ENCODE measurements at places on chromosomes 4 and X.

GRCh38 chrX:51892921-51893745, at the start of gene MAGED1:
Gene MAGED1 (plus strand): TSS chrX:51893623. CDS start chrX:51894305, 682 bp downstream.
- DNase-seq, result peak; percentile 74

GRCh38 chrX:66046612-66047235, 6.8 kb upstream of the VSIG4 start:
- DNase-seq, result peak; percentile 81

- no peak for DNase-seq
These were observed 487.1 kb downstream of the TECRL start for GRCh38 chr4:63922146-63922545.

- peak; percentile 77 for DNase-seq
These were observed 1222.4 kb upstream of the PRKX start for GRCh38 chrX:4935846-4936245.

- no peak for DNase-seq
These were observed 18.3 kb upstream of the HERC3 start for GRCh38 chr4:88573995-88574394.

- DNase-seq, result no peak
These were observed 14.6 kb upstream of the MPP1 start for GRCh38 chrX:154819771-154820341.

DNA sequence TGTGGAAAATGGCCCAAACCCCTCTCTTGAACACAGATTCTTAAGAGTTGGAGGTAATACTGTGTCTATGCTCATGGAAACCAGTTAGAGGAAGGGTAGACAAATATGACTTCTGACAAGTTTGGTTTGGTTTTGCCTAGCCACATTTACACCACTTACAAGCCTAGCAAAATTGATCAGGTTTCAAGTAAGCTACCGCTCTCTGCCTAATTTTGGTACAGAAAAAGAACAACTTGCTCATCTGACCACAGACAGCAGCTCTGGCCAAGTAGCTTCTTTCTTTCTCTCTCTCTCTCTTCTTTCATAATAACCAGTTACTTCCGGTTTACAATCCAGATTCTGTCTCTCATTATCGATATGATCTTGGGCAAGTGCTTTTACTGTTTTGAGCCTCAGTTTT, 260.0 kb downstream of the GLUD2 start:
- DNase-seq, result no peak

- DNase-seq, result no peak
These were observed 139.5 kb downstream of the TBL1X start for GRCh38 chrX:9604111-9604907.

GRCh38 chr4:87251106-87251505, 30.7 kb upstream of the KLHL8 start:
- no peak for DNase-seq

DNA sequence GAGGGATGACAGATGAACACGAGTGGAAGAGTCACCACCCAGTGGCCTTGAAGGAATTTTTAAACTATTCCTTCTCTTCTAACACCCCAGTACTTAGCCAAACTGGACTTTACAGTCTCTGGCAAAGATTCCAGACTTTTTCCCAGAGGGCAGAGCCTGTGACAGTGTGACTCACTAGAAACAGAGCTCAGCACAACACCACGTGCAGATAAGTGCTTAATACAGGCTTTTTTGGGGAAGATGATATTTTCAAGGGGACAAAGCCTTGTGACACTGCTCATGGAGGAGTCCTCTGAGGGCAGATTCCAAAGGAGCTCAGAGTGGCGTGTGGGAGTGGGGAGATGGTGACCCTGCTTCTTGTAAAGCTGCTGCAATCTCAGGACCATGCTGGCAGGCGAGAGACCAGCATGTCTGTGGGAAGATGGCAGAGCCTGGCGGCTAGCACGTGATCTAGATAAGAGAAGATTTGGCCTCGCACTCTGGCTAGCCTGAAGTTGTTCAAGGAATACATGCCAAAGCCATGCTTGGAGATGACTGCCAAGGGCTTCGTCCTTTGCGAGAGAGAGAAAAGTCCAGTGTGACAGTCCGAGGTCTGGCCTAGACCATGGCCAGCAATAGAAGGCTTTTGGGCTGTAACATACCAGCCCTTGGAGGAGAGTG, 2.4 kb downstream of the RAB33A start:
- peak; percentile 67 for DNase-seq

DNA sequence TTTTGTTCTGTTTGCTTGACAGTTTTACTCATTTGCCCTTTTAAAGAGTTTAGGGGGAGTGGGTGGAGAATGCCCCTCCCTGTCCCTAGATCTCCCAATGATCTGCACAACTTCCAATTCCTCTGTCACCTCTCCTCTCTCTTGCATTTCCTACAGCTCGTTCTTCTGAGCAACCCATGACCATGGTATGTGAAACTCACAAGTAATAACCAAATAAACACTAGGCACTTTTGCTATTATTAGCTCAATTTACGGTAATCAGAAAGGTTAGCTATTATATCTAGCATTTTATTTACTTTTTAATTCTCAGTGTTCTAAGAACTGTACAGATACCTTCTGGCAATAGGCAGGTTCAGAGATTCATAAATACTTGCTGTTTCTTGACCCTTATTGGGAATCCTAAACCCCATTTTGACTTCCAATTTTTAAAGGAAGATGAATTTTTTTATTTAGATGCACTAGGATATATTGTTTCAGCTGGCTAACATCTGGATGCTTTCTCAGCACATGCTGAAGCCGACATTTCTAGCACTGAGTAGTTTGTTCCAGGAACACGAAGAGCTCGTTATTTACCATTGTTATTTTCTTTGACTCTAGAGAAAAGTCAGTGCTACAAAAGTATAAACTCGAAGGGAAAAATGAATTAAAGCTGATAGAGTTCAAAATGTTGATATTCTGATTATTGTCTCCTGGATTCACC, 194.7 kb upstream of the TLL1 start:
- DNase-seq, result no peak

DNA sequence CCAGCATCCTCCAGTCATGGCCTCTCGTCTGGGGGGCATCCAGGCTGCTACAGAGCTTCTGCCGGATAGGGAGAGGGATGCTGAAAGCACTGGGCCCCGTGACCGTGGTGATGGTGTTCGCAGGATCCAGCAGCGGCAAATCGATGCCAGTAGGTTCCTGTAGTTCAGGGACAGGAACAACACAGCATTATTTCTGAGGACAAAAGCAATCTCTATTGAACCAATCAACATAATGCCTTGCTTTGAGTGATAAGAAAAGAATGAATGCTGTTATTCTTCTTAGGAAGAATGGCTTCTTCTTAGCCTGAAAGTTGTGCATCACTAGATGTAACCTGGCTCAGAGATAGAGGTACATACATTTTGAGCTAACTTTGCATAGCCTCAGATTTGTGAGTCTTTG, 378.6 kb downstream of the UNC5C start:
- DNase-seq, result no peak

DNA sequence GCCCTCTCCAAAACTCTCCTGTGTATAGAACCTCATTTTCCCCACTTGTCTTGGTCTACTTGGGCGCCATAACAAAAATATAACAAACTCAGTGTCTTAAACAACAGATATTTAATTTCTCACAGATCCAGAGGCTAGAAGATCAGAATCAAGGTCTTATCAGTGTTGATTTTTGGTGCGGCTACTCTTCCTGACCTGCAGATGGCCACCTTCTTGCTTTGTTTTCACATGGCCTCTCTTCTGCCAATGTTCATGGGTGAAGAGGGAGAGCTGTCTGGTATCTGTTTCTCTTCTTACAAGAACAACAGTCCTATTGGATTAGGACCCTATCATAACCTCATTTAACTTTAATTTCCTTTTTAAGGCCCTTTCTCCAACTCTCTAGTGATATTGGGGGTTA, 177.3 kb downstream of the PABPC4L start:
- no peak for DNase-seq

DNA sequence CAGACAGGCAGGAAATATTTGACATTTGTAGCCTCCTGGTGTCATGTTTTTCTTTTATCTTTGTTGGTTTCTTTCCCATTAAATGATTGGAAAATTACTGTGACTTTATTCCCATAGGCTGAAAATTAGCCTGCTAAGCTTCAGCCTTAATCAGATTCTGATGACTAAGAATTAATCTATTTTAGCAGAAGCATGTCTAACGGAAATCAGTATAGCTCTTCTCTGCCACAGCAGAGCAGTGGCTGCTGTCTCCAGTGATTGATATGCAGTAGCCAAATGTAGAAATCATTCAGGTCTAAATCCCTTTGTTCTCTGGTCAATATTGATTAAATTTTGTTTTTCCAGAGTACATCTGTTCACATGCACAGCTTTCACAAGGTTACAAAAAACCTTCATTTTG, 199.3 kb downstream of the GC start:
- no peak for DNase-seq

DNA sequence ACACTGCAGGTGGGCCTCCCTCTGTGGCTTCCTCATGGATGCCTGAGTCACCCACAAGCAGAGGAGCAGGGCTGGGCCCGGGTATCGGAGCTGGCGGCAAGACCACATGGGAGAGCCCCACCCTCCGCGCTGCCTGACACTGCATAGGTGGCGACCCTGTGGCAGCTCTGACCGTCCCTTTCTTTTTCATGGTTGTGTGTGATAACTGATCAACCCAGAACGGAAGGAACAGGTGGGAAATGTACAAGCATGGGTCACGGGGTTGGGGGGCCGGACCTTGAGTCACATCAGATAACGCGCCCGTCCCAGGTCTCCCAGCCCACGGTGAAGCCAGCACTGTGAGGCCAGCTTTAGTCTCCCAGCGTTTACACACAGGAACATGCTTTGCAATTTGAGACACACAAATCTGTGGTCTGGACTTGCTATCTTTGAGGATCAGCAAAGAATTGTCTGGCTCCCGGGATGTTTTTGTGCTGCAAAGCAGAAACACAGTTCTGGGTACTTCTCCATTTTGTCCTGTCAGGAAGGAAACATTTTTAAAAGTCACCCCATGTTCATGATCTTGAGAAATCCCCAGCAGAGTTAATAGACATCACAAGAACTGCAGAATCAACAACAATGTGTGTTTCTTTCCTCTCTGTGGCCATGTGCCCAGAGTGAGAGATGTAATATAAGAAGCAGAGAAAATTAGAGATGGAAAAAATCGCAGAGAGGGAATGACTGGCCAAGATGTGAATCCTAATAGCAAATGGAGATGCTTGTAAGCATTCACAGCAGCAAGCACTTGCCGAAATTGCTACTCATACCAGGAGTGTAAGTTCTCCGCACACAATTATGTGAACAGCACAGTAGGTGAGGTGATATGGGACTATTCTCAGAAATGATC, 70.1 kb upstream of the CBR4 start:
- peak; percentile 60 for DNase-seq

- no peak for DNase-seq
These were observed 996.1 kb downstream of the PDHA2 start for GRCh38 chr4:96835991-96836390.

DNA sequence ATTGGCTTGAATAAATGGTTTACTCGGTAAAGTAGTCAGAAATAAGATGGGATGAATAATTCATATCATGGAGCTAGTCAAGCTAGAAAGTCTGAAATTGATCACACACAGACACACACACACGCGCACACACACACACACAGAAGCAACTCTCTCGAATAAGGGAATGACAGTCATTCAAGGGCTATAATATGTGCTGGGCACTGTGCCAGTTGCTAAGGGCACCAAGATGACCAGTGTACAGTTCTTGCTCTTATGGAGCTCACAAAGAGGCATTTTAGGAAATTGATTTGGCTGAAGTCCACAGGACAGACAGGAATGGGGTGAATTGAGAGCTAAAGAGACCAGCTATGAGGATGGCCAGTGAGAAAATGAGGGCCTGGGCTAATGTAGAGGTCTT, 34.2 kb upstream of the SH3D19 start:
- DNase-seq, result no peak

All from suppressor macrophage treated with lipopolysaccharide for 4 hours (primary cell).